Putamen (tissue), 1 donor: ENCODE measurements at places on chromosomes 6 and 20.

- no peak for DNase-seq
Measured at GRCh38 chr20:57795342-57795697, 85.5 kb upstream of the PMEPA1 start.

DNA sequence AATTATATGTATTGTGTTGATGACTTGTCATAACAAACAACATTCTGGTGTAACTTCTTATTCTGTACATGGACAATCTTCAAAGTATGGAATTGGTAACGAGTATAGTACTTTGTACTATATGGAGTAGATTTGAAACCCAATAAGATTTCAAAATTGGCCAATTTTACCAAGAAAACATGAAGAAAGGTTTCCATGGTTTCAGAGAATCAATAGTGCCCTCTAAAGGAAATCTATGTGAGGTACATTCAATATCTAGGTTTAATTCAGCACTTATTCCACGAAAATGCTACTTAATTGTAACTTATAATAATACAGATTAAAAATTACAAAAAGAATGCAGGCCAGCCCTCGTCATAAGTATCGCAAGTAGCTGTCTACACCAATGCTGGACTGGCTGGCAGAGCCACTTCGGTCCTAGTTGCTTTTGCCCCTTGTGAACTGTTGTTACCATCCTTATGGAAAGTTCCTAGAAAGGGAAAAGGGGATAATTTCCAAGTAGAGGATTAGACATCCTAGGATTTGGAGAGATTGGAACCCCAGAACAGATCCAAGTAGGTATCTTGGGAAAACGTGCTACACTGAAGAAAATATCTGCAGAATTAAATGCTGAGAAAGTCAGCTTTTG, 70.9 kb downstream of the LCA5 start:
- DNase-seq: peak; percentile 14

GRCh38 chr20:32960222-32960518, 44.1 kb downstream of the SUN5 start:
- DNase-seq: no peak

DNA sequence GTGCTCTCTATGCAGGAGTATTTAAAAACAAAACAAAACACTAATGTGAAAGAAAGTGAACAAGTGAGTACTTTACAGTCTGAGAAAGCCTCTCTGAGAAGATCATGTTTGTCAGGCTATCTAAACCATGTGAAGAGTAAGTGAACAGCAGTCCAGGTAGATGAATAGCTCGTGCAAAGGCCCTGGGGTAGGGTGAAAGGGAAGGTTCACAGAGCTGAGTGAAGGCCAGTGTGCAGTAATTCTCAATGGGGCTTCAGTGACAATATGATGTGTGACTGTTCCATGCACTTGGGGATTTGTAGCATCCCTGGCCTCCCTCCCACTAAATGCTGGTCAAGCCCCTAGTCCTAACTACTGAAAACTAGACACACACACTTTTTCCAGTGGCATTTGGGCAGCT, 488.9 kb upstream of the JARID2 start:
- no peak for DNase-seq

DNA sequence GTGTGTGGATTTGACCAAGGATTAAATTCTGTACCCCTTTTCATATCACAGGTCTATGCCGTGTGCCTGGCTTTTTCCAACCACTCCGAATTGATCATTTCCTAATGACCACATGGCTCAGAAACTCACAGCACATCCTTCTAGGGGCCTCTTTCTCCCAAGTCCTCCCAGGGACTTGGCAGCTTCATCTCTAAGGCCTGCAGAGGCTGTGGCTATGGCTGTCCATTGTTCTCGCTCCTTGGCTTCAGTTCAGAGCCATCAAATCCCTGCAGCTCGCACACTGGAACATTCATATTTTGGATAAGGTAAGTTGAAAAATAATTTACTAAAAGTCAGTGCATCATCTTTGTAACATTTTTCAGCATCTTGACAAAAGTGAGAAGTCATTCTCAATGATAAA, 497.2 kb upstream of the CDH4 start:
- DNase-seq: peak; percentile 14

GRCh38 chr6:156639009-156639721, 138.0 kb upstream of the ARID1B start:
- DNase-seq: no peak

GRCh38 chr6:142014515-142014914, 118.2 kb upstream of the GJE1 start:
- DNase-seq: no peak
